Smooth muscle cell of the coronary artery (primary cell): ENCODE measurements at places on chromosomes 2 and 18. TPM values are rescaled to one million over a fixed set of nuclear protein-coding genes. Genes with fewer than 3 reads are reported as not detected.

Gene PLEKHH2
- 0.60 and 2.1 TPM in 2 replicates for total RNA-seq

Gene ARMC9
- 93.4 and 147 TPM in 2 replicates for total RNA-seq

Gene AQP12A
- total RNA-seq = not detected in 2 replicates

Gene GKN2
- 0.23 TPM in 1 of 2 replicates, not detected in the other for total RNA-seq

Gene MAB21L4
- not detected in 2 replicates for total RNA-seq

Gene CD226
- 0.15 and 0.23 TPM in 2 replicates for total RNA-seq

Gene SOX11
- not detected in 2 replicates for total RNA-seq
